Cardiac fibroblast (primary cell): ENCODE measurements at places on chromosomes 7 and 10.

DNA sequence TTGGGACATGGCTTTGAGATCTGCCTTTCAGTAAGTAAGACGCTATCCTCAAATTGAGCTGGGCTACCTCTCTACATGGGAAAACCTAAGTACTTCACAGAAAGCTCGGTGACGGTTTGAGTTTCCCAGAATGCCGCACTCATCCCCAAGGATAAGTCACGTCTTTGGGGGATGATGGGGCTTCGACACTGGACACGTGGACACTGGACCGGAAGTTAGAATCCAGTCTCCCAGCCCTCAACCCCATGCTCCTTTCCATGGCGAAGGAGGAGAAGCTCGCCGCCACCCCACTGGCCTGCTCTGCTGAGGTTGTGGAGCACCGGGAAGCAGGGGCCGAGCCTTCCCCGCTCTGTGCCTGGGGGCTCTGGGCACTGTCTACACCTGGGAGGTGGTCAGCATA lies 27.5 kb downstream of the PTPRE start:
- DNase-seq = no peak

DNA sequence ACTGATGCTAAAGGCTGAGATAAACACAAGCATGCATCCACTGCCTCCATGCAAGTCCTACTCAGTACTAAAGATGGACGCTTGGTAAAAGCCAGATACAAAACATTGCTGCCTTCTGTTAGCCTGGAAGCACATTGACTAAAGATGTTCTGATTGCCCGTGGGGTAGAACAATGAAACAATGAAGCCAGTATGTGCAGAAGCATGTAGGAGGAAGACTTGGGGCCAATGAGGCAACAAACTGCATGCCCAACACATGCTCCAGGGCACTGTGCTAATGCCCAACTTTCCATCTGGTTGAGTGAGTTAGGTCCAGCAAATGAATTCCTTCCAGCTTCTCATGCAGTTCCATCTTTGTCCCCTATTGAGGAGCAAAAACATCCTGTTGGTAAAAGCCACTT lies 1245.5 kb downstream of the GATA3 start:
- no peak for DNase-seq

DNA sequence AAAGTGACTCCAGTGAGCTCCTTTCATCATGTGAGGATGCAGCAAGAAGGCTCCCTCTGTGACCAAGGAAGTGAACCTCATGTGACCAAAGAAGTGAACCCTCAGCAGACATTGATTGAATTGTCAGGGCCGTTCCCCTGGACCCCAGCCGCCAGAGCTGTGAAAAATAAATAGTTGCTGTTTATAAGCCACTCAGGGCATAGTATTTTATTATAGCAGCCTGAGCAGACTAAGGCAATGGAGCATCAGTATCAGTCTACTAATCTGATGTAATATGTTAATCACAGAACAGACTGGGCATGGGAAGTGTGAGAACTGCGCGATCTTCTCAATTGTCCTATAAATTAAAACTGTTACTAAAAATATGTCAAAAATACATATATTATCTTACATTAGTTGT lies 384.5 kb upstream of the PRKCQ start:
- DNase-seq = no peak

- DNase-seq = peak; percentile 0
These were observed 42.6 kb downstream of the GPR37 start for GRCh38 chr7:124723012-124723411.

DNA sequence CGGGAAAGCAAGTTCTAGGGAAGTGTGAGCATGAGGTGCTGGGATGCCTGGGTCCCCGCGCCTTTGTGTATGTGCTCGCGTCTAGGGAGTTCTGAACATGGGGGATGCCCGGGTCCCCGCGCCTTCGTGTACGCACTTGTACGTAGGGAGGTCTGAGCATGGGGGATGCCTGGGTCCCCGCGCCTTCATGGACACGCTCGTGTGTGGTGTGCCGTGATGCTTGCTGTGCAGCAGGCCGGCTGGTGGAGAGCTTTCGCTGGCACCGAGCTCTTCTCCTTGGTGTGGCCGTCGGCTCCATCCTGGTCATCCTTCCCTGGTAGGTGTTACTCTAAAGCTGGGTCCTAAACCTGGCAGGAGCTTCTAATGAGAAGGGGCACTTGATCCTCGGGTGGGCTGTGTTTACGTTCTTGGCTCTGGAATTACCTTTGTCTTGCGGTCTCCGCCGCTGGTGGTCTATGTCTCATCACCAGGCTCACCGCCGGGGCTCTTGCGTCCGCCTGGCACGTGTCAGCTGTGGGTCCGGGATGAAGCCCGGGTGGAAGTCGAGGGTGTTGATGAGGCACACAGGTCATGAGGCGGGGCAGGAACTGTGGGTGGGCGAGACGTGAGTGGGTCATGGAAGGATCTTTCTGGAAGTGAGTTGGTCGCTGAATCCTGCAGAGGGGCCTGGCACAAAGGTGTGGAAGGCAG lies 63.5 kb downstream of the DNAJB6 start:
- no peak for DNase-seq

DNA sequence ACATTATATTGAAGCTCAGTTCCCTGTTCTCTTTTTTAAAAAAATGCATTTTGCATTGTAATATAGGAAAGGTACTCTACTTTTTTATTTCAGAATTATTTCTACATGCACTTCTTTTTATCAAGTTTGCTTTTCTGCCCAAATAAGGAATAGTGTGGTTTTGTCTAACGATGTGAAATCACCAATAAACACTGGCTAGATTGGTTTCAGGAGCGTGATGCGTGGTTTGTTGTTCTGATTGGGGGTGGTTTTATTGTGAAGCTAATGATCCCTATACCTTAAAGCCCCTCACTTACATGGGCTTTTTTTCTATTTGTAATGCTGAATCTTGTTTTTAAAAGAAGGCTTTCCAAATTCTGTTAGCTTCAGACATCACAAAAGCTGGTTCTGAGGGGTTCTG lies 17.6 kb downstream of the ENTPD7 start:
- DNase-seq = no peak
